ENCODE measurements at places on chromosomes 5 and 9.

DNA sequence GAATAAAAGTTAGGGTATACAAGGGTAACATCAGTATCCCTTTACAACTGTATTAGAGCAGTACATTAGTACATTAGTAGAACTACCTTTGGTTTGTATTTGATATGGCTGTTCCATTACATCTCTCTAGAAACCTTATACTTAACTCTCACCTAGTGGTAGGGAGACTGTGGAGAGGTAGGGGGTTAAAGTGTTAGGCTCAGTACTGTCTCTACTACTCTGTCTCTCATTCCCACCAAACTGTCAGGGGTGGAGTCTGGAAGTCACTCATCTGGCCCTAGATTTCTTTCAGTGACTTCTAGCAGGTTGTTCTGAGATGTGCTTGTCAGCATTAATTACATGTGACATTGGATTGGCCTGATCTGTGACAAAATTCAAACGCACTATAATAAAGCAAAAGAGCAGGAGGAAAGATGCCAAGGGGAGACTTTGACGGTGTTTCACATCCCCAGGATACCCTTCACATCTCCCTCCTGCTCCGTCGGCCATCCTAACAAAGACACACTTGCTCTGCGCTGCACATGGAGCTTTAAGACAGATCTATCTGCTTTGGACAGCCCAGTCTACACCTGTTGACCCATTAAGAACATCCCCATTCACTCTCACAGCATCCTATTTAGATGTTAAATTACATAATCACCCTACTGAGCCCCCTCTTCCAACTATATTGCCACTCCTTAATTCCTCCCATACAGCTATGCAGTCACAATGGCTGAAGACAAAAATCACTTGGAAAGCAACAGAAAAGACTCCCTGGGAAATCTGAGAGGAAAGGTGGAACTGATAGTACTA, 1043.0 kb upstream of the DMAC1 start:
- DNase-seq = no peak

DNA sequence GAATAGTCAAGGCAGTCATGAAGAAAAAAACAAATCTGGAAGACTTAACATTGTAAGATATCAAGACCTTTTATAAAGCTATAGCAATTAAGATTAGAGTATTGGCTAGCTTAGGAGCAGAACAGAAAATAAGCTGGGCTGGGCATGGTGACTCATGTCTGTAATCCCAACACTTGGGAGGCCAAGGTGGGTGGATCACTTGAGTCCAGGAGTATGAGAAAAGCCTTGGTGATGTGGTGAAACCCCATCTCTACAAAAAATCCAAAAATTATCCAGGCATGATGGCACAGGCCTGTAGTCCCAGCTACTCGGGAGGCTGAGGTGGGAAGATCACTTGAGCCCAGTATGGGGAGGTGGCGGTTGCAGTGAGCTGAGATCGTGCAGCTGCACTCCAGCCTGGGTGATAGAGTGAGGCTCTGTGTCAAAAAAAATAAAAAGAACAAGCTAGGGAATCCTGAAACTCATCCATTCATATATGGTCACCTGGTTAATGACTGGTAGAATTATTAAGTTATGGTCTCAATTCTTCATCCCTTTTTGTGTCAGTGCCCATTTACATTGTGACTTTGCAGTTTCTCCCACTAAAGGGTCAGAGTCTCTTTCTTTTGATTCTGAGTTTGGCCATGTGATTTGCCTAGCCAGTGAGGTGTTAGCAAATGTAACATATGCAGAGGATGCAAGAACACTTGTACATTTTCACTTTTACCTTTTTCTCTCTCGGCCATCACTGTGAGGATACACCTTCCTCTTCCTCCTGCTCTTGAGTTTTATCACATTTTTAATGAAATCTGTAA, 144.6 kb upstream of the SGCD start:
- no peak for DNase-seq

DNA sequence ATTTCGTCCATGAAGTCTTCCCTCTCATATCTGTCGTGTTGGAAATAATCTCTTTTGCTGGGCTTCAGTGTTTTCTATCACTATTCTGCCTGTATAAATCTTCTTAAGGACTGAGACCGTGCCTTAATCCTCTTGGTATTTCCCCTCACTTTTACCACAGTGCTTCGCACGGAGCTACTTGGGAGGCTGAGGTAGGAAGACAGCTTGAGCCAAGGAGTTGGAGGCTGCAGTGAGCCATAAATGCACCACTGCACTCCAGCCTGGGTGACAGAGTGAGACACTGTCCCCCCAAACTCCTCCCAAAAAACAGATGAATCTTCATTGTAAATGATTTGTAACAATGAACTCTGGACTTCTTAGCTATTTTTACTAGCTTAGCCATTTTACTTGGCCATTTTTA, 57.8 kb downstream of the PHAX start:
- DNase-seq = no peak

- no peak for DNase-seq
Measured at GRCh38 chr9:137582286-137582860, 3.6 kb upstream of the DPH7 start.

DNA sequence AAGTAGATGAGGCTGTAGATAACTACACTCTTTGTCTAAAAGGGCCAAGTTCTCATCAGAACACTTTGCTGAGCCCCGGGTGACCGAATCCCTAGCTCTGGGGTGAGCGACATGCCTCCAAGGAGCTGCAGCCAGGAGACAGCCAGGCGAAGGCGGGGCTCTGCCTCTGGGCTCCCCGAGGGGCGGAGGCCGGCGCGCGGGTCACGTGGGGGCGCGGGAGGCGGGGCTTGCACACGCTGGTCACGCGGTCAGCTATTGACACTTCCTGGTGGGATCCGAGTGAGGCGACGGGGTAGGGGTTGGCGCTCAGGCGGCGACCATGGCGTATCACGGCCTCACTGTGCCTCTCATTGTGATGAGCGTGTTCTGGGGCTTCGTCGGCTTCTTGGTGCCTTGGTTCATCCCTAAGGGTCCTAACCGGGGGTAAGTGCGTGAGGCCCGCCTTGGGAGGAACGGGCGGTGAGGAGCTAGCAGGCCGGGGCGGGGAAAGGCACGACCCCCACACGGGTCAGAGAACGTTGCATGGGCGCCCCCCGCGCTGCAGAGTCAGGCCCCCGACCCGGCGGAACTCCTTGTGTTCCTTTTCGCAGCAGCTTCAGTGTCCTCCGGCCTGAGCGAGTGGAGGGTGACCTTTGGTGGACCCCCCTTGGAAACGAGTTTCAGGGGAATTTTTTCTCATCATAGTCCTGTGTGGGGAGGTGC, at the start of gene ATP6V0E1:
TSS of gene ATP6V0E1 (plus strand) at position 230 of the 702 bp plus-strand sequence. CDS start at position 320, 90 bp downstream.
- peak; percentile 70 for DNase-seq

DNA sequence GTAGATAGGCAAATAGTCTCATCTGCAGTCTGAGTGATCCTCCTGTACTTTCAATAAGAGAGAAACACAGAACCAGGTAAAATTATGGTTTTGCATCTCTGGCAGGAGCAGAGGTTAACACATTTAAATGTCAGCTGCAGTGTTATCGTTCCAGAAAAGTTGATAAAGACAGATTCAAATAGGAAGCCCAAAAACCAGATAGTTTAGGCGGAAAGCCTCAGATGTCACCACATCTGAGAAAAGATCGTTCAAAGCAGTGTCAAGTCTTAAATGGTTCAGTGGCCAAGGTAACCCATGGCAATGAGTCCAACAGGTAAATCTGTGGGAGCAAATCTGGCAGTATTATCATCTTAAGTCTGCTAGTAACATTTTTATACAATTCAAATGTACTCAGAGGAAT, 542.1 kb upstream of the MEF2C start:
- DNase-seq = no peak

- DNase-seq = no peak
Measured at GRCh38 chr5:439636-440035, 3.3 kb upstream of the EXOC3 start.

DNA sequence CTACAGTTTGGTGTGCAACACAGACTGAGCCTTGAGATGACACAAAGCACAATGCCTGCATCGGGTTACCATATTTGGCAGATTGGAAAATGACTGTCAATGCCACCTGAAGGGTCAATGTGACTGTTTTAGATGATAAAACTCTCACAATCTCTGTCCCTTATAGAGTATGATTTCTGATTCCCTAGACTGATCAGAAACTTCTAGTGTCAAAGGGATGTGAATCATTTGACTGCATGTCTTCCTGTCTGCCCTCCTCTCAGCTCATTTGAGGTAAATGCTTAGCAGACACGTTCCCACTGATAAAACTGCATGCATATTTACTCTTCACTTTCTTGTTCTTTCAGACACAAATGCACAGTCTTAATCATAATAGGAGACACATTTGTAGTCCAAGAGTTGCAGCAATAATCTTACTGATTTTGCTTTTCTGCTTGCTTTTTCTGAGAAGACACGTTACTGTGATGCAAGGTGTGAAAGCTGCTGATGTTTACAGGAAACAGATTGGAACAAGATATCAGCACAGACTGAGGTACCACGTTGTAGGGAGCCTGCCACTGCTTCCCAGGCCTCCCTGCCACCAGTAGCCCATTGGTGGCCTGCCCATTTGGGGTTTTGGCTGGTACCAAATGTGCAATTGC, 77.8 kb downstream of the GCNT4 start:
- no peak for DNase-seq

GRCh38 chr5:79074641-79075040, 5.1 kb downstream of the BHMT2 start:
- no peak for DNase-seq

DNA sequence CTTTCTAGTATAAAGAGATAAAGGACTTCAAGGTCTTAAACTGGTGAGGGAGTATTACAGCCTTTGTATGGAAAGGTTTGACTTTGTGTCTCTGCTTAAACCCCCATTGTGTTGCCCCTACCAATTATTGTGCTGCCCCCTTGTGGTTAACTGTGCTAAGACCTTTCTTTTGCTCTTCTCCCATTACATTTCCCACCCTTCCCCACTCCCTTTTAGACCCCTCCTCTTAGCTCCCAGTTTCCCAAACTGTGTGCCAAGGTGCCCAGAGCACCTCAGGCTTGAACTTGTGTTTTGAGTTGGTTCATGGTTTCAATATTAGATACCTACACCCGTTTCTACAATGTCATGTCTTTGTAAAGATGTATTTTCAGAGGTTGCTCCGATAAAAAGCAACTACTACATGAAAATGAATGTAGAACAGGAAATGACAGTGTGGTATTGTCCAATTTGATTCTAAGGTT, 2.9 kb downstream of the JAK2 start:
- no peak for DNase-seq

DNA sequence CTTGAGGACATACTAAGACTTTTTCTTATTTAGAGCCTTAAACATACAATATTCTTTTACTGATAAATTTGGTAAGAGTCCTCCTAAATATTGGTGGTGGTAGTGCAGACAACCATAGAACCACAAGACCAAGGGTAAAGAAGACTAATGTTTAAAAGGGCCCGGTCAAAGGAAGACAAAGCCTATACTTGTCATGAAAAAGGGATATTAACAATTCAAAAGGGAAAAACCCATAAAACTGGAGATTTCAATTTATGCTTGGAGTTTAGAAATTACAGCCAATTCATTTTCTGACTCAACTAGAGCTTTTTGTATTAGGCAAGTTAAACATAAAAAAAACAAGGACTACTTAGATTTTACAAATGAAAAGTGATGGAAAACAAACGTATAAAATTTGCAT, 24.4 kb downstream of the FEM1C start:
- DNase-seq = no peak

- DNase-seq = no peak
Measured at GRCh38 chr5:32690153-32690552, 21.0 kb upstream of the NPR3 start.

- no peak for DNase-seq
Measured at GRCh38 chr5:174752121-174752520, 27.7 kb downstream of the MSX2 start.

DNA sequence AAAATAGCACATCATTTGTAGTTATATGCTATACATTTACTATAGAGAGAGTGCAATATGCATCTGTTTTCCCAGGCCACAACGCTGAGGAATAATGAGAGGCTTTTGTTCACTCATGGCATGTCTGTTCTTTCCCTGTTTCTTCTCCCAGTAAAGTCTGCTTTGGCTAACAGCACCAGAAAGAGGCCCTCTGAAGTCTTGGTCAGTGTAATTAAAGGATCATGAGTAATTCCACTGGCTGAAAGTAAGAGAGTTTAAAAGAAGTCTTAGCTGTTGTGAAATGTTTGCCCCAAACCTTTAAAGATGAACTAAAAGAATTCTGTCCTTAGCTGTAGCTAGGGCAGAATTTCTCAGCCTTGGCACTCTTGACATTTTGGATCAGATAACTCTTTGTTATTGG, 228.8 kb downstream of the TLE4 start:
- DNase-seq = peak; percentile 11

GRCh38 chr5:2877522-2877921, 126.0 kb upstream of the IRX2 start:
- no peak for DNase-seq
